HepG2 (cell line): ENCODE measurements at places on chromosomes 4 and X. TPM values are rescaled to one million over a fixed set of nuclear protein-coding genes. Genes with fewer than 3 reads are reported as not detected.
A peak's percentile ranks its signal among the peaks of the same experiment; 100 is the strongest.

DNA sequence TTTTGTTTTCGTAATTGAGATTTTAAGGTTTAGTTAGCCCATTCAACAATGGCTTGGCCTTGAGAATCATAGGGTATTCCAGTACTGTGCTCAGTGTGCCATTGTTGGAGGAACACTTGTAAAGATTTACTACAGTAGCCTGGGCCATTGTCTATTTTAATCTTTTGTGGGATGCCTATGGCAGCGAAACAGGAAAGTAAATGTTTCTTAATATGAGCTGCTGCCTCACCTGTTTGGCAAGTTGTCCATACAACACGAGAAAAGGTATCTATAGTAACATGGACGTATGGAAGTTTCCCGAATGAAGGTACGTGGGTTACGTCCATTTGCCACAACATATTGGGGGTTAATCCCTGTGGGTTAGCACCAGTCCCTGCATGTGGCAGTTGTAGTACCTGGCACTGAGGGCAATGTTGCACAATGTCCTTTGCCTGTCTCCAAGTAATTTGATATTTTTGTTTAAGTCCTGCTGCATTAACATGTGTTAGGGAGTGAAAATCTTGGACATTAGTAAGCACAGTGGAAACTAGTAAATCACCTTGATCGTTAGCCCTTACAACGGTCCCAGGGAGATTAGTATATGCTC is 38.6 kb upstream of the AADAT start:
- no peaks in the 10 kb centered on the region for H3K36me3 ChIP-seq
- no peaks in the 10 kb centered on the region; the same call in 1 of the 2 replicates for H3K27me3 ChIP-seq
- H3K4me1 ChIP-seq, result no peaks in the 10 kb centered on the region
- no peak overlapping the region for H3K27ac ChIP-seq
- no peak overlapping the region for H3K4me3 ChIP-seq

GRCh38 chr4:111748157-111748556 is 397.1 kb upstream of the FAM241A start:
- no peaks in the 10 kb centered on the region for H3K36me3 ChIP-seq
- no peak overlapping the region for H3K27ac ChIP-seq
- H3K27me3 ChIP-seq, result no peaks in the 10 kb centered on the region
- H3K4me1 ChIP-seq, result peaks cover 7% of the 10 kb centered on the region

DNA sequence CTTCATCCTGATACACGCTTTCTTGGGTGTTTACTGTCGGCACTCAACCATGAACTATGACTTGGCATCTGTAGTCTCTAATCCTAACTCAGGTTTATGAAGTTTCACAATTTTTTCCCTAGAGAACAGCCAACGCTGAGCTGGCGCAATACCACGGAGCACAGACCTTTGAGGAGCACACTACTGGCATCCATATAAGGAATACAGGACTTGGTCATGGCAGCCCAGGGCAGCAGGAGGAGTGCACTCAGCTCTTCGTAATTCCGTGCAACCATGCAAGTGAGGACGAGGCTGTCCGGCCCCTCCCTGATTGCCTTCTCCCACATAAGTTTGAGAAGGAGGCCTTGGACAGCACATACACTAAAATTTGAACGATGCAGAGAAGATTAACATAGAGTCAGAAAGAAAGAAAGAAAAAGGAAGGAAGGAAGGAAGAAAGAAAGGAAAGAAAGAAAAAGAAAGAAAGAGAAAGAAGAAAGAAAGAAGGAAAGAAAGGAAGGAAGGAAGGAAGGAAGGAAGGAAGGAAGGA is 41.0 kb upstream of the PDLIM5 start:
- H3K4me3 ChIP-seq, result no peak overlapping the region
- no peaks in the 10 kb centered on the region for H3K27me3 ChIP-seq
- DNase-seq, result peak; percentile 76
- H3K4me1 ChIP-seq, result peaks cover 61% of the 10 kb centered on the region
- H3K27ac ChIP-seq, result peak overlapping the region; percentile 21
- H3K36me3 ChIP-seq, result no peaks in the 10 kb centered on the region

DNA sequence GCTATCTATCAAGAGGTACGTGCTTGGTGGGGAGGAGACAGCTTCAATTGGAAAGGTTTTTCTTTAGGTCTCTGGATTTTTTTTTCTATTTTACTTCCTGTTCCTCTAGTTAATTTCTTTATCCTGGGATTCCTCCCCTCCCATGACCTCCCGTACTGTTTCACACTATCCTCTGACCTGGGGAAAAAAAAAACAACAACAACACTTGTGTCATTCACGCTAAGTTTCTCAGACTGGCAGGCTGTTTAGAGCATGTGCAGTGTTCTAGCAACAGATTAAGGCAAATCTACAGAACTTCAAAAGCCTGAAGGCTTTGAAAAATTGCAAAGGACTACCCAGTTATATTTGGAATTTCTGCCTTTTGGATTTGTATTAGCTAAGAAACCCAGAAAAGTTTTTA is 358.4 kb downstream of the ARHGAP24 start:
- no peak for DNase-seq
- H3K36me3 ChIP-seq, result no peaks in the 10 kb centered on the region
- H3K4me1 ChIP-seq, result no peaks in the 10 kb centered on the region
- no peak overlapping the region for H3K4me3 ChIP-seq
- H3K27ac ChIP-seq, result no peak overlapping the region

- H3K4me3 ChIP-seq, result no peak overlapping the region
- no peak for DNase-seq
- H3K27ac ChIP-seq, result no peak overlapping the region
- no peaks in the 10 kb centered on the region; the same call in 1 of the 2 replicates for H3K27me3 ChIP-seq
- H3K4me1 ChIP-seq, result peaks cover 16% of the 10 kb centered on the region
Observed at GRCh38 chr4:150949943-150950342, 65.1 kb downstream of the LRBA start.

DNA sequence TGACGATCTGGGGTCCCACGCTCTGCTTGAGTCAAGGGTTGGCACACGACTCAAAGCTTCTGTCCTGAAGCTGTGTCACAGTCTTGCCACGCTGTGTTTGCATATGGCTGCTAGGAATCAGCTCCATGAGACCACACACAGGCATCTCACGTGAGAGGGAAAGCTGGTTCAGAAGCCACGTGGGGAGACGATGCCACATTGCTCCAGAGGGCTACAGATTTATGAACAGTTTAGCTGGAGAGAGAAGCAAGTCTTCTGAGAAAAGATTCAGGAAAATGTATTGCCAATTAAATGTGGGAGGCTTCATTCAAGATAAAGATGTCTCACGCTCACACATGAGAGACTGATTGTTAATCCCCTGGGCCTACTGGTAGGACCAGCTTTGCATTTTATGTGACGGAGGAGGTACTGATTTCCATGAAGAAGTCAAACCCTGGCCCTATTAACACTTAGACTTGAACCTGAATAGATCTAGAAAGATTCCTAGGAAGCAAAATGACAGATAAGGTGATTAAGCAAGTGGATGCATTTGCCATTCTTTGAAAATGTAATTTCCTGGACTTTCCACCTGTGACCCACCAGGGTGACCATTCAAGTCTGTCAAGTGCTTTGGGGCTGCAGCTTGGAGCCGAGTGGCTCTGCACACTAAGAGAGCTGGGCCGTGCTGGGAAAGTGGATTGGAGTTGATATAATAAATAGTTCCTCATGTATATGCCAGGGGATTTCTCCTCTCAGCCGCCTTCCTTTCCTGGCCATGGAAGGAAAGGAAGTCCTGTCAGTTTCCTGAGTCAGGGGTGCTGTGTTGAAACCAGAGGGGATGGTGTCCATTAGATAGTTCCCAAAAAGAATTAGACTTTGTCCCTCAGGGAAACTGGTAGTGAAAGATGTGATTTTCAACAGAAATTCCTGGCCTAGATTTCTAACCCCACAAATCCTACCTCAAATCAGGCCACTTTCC is 29.0 kb downstream of the ENPP6 start:
- H3K4me1 ChIP-seq, result no peaks in the 10 kb centered on the region
- no peak overlapping the region for H3K4me3 ChIP-seq
- no peak for DNase-seq
- no peak overlapping the region for H3K27ac ChIP-seq

- DNase-seq, result peak; percentile 88
- no peaks in the 10 kb centered on the region for H3K27me3 ChIP-seq
- peaks cover 62% of the 10 kb centered on the region for H3K4me1 ChIP-seq
- peak overlapping the region; percentile 73 for H3K27ac ChIP-seq
- H3K36me3 ChIP-seq, result 0 out of 3 replicates have a peak, but pooled peaks cover 3% of the 10 kb centered on the region
Observed at GRCh38 chr4:150973626-150974251, 41.3 kb downstream of the LRBA start.

GRCh38 chr4:24973747-24974601 is 56.8 kb downstream of the LGI2 start:
- DNase-seq, result peak; percentile 36
- peaks cover 14% of the 10 kb centered on the region for H3K4me1 ChIP-seq
- H3K27me3 ChIP-seq, result no peaks in the 10 kb centered on the region
- H3K27ac ChIP-seq, result no peak overlapping the region
- H3K36me3 ChIP-seq, result no peaks in the 10 kb centered on the region

DNA sequence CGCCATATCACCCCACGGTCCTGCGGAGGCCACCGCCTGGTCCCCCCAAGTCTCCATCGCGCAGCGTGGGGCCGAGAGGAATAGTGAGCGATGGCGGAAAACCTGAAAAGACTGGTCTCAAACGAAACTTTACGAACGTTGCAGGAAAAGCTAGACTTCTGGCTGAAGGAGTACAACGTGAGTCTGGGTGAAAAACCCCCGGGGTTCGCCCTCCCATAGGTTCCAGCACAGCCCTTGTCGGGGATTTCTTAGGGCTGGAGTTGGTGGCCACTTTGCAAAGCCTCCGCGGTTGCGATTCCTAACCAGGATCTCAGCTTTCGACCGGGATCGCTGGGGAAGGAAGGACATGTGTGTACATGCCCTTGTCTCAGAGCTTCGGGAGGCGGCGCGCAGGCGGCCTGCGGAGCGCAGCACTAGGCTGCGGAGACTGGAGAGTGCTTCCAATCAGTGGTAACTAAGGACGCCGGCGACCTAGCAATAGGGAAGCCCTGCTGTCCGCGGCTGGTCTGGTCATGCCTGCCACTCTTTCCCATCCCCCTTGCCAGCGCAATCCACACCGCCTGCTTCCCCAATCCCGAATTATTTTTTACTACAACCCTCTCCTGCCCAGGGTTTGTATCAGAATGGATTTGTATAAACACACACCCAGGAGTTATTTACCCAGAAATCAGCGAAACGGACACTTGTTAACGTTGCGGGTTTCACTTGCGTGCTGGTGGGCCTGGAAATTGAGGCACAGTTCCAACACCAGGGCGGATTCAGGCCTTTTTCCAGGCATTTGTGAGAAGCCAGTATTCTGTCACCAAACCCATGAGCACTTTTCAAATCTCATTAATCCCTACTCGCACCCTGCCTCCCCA is 741 bp downstream of the SPATA18 start:
- H3K27me3 ChIP-seq, result no peaks in the 10 kb centered on the region
- DNase-seq, result peak; percentile 74
- peaks cover 21% of the 10 kb centered on the region for H3K4me1 ChIP-seq

- H3K36me3 ChIP-seq, result peaks cover 8% of the 10 kb centered on the region; the same call in 2 of the 3 replicates
- H3K27ac ChIP-seq, result peak overlapping the region; percentile 39
- H3K27me3 ChIP-seq, result no peaks in the 10 kb centered on the region
Observed at GRCh38 chr4:140703463-140703862, 52.7 kb downstream of the TBC1D9 start.

DNA sequence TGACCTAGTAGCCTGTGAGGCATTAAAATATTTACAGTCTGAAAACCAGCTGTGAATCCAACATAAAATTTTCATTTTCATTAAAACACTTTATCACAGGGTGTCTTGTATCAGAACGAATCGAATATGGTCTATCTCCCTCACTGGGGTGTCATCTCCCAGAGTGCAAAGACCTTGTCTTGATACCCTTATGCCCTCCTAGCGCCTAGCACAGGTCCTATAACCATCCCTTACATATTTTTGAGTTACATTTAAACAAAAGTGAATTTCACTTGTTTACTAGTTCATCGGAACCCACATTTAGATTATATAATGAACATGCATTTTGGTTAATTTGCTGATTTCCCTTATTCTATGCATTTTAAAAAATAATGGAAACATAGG is 14.0 kb downstream of the DIPK2B start:
- no peak overlapping the region for H3K27ac ChIP-seq
- no peak for DNase-seq
- no peaks in the 10 kb centered on the region for H3K27me3 ChIP-seq
- H3K4me3 ChIP-seq, result no peak overlapping the region; the same call in 1 of the 2 replicates
- H3K4me1 ChIP-seq, result no peaks in the 10 kb centered on the region

GRCh38 chrX:74238771-74239170 is 65.2 kb upstream of the ZCCHC13 start:
- no peak overlapping the region for H3K27ac ChIP-seq
- no peak overlapping the region for H3K4me3 ChIP-seq
- H3K27me3 ChIP-seq, result no peaks in the 10 kb centered on the region
- DNase-seq, result no peak

DNA sequence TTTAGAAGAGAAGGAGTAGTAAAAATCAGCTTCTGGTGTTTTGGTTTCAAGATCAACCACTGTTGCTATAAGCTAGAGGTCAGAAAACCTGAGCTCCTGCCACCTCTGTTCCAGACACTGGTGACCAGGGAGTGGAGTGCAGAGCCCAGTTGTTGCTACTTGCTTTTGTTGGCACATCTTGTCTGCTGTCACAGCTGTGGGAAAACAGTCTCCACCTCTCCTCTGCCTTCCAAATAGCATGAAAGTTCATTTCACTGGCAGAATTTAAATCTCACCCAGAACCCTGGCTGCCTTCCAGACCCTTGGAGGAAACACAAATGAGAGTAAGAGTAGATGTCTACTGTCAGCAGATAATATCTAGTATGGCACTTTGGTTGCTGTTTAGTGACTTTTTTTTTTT is 297.5 kb upstream of the KLF3 start:
- no peak overlapping the region; the same call in 1 of the 2 replicates for H3K4me3 ChIP-seq
- peaks cover 42% of the 10 kb centered on the region for H3K4me1 ChIP-seq
- no peaks in the 10 kb centered on the region for H3K36me3 ChIP-seq
- DNase-seq, result no peak
- H3K27me3 ChIP-seq, result no peaks in the 10 kb centered on the region

DNA sequence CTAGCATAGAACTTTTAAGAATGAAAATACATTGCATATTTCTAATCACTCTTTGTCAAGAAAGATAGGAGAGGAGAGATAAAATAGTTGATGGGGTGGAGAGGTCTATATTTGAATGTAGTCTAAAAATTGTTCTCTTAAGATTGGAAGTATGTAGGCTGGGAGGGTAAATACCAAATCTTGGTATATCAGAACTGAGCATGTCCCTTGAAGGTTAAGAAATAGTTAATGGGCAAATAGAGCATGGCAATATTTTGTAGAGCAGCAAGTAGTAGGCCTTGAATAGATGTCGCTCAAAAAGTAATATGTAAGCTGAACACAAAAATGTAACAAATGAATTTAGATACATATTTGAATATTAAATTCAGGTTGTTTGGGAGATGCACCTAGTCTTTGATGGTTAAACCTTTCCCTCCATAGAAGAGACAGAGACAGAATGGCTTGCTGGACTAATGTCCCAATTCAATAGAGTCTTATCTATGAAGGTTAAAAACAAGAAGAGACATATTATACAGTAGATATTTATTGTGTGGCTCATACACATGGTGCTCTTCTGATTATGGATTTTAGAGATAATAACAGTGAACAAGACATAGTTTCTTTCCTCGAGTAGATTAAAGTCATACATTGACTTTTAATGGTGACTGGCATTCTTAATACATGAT is 12.5 kb downstream of the ALB start:
- peaks cover 59% of the 10 kb centered on the region for H3K4me1 ChIP-seq
- peak overlapping the region; percentile 89 for H3K27ac ChIP-seq
- H3K36me3 ChIP-seq, result peaks cover 54% of the 10 kb centered on the region
- H3K27me3 ChIP-seq, result no peaks in the 10 kb centered on the region
- peak overlapping the region; percentile 38 for H3K4me3 ChIP-seq

The INPP4B gene
- total RNA-seq, result not detected in 2 replicates

The LONRF3 gene
- 11.6 and 13.3 TPM in 2 replicates for total RNA-seq

The PCDH10 gene
- total RNA-seq, result not detected in 2 replicates

The PCDH19 gene
- total RNA-seq, result 0.02 and 0.03 TPM in 2 replicates

The HPGD gene
- total RNA-seq, result 0.13 and 0.36 TPM in 2 replicates

The ALPK1 gene
- 1.3 and 1.5 TPM in 2 replicates for total RNA-seq

The PAK3 gene
- total RNA-seq, result not detected in 2 replicates

The KDM6A gene
- total RNA-seq, result 18.2 and 23.1 TPM in 2 replicates

The CBLL2 gene
- not detected in 2 replicates for total RNA-seq

The HCCS gene
- total RNA-seq, result 16.7 and 28.6 TPM in 2 replicates
